ENCODE measurements at places on chromosomes 6 and 20. TPM values are rescaled to one million over a fixed set of nuclear protein-coding genes. Genes with fewer than 3 reads are reported as not detected.

Gene HLA-A
- total RNA-seq, result 1,275 TPM

Gene GLP1R
- total RNA-seq, result 0.81 TPM

- DNase-seq, result peak; percentile 28
- peak overlapping the region; percentile 94 for H3K4me3 ChIP-seq
- H3K27me3 ChIP-seq, result no peaks in the 10 kb centered on the region
- peaks cover 2% of the 10 kb centered on the region for H3K36me3 ChIP-seq
- peaks cover 40% of the 10 kb centered on the region for H3K4me1 ChIP-seq
Observed at GRCh38 chr6:45423824-45424450, 46.2 kb upstream of the SUPT3H start.

DNA sequence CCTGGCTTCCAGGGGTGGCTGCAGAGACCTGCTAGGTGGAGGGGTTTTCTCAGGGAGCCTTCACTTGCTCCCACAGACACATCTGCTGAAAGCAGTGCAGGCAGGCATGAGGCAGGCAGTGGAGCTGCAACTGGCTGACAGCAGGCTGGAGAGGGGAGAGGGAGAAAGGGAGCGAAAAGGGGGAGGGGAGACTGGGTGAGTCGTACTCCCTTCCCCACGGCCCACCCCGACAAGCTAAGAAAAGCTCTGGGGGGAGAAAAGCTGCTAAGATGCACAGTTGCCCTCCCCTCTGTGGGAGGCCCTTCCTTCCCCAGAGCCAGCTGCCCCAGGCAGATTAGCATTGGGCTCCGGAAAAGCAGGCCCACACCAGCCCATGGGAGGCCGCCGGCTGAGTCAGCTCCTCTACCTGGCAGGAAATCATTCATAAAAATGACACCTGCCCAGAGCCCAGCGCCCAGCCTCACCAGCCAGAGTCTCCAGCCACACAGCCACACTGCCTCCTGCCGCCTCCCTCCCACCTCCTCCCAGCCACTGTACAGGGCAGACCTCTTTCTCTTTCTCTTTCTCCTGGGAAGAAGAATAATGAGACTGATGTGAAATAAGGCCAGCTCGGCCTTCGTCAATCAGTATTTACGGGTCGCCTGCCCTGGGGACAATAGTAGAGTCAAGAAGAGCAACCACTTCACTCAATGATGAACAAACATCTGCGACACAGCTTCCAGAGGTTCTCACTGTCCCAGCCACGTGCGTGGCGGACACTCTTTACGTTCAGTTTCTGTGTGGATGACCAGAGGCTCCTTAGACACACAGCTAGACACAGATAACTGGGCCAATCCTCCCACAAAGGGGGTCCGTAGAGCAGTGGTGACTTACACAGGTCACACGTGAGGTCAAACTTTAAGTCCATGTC, 7.7 kb upstream of the C20orf203 start:
- no peaks in the 10 kb centered on the region for H3K27me3 ChIP-seq
- no peaks in the 10 kb centered on the region for H3K36me3 ChIP-seq
- no peak overlapping the region for H3K4me3 ChIP-seq
- H3K27ac ChIP-seq, result peak overlapping the region; percentile 44
- peak; percentile 56 for DNase-seq
- H3K4me1 ChIP-seq, result peaks cover 16% of the 10 kb centered on the region

DNA sequence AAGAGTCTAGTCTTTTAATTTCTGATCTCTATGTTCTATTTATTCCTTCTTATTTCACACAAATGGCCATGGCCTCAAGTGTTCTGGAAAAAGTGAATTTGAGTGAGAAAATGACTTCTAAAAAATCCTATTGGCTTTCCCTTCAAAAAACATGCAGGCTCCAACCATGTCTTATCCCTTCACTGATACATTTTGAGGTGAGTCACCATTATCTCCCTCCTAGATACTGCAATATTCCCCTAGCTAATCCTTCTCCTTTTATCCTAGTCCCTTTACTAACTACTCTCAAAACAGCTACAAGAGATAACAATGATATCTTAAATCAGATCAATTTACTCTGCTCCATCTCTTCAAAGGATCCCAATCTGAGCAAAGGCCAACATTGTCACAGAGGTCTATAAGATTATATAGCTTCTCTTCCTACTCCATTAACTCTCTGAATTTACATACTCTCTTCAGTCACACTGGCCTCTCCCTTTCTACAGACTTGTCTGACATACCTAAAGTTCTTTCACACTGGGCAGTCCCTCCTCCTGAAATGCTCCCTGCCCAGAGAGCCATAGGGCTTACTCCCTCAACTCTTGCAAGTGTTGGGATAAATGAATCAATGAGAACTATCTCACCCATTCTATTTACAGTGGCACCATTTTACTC, 129.2 kb downstream of the TENT5A start:
- no peaks in the 10 kb centered on the region for H3K36me3 ChIP-seq
- no peak overlapping the region for H3K27ac ChIP-seq
- H3K27me3 ChIP-seq, result no peaks in the 10 kb centered on the region
- H3K4me3 ChIP-seq, result no peak overlapping the region
- DNase-seq, result no peak
